ENCODE measurements at places on chromosomes 4 and X.

DNA sequence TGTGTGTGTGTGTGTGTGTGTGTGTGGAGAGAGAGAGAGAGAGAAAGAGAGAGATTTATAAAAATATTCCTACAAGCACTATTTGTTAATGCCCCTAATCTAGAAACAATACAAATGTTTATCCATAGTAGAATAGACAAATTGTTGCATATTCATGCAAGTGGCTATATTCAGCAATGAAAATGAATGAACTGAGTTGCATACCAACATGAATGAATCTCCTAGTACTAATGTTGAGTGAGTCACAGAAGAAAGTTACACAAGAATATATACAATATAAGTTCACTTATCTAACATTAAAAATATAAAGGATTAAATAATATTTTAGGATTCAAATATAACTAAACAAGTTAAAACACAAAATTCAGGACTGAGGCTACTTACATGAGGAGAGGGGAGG is 456.8 kb upstream of the AMOT start:
- DNase-seq, result no peak

DNA sequence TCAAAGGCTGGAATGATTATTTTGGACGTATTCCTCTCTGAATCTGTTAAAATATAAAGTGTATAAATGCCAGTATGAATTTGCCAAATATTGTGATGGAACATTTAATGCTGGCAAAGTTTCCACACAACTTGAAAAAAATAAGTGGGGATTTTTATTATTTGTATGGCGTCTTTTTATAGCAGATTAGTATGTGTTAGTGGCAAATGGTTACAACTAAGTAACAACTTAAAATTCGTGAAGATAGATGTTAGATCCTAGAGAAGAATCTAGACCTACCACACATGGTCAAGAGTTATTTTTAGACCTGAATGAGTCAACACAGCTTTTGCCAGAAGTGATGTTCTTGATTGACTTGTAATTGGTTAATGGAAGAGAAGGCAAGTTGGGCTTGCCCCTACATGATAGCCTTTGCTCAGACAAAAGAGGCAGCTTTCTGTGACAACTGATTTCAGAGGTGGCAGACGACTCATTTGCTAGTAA is 4.8 kb downstream of the CPE start:
- no peak for DNase-seq

DNA sequence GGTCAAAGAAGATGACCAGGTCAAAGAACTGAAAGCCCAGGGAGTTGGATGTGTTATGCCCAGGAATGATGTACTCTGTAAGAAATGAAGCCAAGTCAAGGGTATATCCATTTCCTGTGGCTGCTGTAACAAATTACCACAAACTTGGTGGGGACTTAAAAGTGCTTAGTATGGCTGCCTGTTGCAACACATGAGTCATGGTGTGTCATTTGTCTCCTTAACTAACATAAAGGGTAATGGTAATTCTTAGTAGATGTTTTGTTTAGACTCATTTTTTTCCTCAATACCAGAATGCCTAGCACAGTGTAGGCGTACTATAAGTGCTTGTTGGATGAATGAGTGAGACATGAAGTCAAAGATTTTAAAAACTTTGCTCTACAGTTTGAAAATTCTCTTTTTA is 45.7 kb downstream of the SYTL5 start:
- peak; percentile 35 for DNase-seq

- peak; percentile 74 for DNase-seq
Observed at GRCh38 chr4:123980736-123981300, 584.2 kb downstream of the SPRY1 start.

GRCh38 chrX:41087201-41087600 is 2.0 kb downstream of the USP9X start:
- DNase-seq, result peak; percentile 17

DNA sequence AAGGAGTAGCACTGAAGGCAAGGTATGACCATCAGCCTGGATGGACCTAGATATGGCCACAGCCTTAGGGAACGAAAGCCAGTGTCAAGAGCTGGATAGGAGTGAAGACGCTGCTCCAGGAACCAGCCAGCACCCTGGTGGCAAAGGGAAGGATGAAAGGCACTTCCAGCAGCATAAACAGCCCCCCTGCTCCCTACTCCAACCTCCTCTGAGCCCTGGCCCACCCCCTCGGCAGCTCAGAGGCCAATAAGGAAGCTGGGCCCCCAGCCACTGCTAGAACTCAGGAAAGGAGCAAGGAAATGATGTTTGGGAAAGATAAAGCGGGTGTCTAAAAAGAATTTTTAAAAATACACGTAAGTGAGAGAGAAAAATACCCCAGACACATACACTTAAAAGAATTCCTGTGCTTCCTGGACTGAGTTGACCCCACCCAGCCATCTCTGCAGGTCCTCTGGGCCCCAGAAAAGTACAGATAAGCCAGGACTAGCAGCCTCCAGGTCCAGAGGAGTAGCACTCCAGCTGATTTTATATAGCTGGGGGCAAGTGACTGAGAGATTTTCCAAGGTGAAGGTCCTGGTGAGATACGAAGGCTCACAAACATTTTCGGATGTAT is 170.4 kb downstream of the SHROOM4 start:
- peak; percentile 91 for DNase-seq

GRCh38 chr4:137583671-137584070 is 51.4 kb upstream of the PCDH18 start:
- no peak for DNase-seq

GRCh38 chrX:48451708-48452107 is 18.4 kb downstream of the SLC38A5 start:
- DNase-seq, result no peak

- no peak for DNase-seq
Observed at GRCh38 chr4:152525878-152526277, 10.0 kb downstream of the FBXW7 start.

GRCh38 chrX:135973025-135973547 is 702 bp downstream of the MMGT1 start:
- DNase-seq, result no peak
